Epithelial cell of prostate (primary cell): ENCODE measurements at places on chromosomes 5 and 9.

- DNase-seq = no peak
Observed at GRCh38 chr9:74499111-74499601, 2.0 kb downstream of the RORB start.

GRCh38 chr5:100479079-100479688 lies 56.0 kb upstream of the FAM174A start:
- peak; percentile 10 for DNase-seq

DNA sequence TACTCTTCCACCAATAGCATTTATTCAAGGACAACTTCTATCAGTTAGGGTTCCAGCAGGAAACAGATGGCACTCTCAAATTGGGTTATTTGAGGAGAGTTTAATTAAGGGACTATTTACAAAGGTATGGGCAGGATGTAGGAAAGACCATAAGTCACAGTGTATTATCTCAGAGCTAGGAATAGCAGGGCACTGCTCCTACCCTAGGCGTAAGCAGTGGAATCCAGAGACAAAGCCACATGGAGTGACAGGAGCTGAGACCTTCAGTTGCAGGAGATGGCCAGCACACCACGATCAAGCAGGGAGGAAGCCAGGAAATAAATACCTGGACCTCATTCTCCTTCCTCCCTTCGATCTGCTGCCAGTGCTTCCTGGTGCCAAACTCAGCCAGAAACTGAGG lies 274.9 kb upstream of the SLC30A5 start:
- DNase-seq = no peak

DNA sequence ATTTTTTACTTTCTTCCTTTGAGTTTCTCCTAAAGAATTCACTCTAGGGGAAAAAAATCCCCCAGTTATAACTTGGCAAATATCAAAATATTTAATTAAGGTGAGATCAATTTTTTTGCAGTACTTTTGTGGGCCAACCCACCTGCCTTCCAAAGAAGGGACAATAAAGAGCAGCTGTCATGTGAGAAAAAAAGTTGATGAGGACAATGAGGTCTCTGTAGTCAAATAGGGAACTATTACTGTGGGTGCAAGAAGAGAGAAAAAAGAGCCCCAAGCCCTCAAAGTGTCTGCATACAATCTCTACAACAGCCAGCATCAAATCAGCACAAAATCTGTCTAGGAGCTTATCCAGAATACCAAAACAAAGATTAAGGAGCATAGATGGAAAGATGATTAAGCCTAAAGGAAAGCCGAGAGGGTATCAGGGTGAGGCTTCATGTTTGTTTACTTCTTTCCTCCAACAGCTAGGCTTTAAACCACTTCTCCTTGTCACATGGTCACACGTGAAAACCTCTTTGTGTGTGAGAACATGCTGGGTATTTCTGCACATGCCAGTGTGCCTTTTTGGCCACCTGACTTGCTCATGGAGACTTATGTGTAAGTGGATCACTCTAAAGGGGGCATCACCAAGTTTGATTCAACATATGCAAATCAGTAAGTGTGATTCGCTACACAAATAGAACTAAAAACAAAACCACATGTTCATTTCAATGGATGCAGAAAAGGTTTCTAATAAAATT lies 19.2 kb upstream of the FYB1 start:
- no peak for DNase-seq

DNA sequence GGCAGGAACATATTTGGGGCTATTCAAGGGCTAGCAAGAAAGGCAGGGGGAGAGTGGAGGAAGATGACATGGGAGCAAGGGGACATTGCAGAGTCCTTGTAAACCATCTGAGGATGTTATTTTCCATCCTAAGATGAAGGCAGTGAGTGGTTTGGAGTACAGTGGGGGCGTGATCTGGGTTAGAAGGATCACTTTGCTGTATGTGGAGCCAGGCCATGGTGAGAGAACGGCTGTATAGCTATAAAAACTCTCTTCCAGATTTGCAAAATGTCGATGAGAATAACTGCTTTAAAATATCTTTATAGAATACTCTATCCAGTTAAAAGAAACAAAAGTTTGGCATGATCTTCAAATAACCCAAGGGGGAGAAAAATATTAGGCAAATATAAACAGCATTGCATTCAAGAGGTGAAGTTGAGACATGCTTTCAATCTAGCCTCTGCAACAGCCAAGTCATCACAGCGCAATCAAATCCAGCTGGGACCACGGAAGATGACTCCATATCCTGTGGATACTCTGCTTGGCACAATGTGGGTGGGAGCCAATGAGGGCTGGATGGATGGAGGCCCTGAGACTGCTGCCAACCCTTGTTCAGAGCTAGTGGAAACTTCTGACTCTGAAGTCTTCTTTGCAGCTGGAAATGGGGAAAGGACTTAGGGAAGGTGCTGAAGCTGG lies 111.5 kb upstream of the BASP1 start:
- DNase-seq = no peak

DNA sequence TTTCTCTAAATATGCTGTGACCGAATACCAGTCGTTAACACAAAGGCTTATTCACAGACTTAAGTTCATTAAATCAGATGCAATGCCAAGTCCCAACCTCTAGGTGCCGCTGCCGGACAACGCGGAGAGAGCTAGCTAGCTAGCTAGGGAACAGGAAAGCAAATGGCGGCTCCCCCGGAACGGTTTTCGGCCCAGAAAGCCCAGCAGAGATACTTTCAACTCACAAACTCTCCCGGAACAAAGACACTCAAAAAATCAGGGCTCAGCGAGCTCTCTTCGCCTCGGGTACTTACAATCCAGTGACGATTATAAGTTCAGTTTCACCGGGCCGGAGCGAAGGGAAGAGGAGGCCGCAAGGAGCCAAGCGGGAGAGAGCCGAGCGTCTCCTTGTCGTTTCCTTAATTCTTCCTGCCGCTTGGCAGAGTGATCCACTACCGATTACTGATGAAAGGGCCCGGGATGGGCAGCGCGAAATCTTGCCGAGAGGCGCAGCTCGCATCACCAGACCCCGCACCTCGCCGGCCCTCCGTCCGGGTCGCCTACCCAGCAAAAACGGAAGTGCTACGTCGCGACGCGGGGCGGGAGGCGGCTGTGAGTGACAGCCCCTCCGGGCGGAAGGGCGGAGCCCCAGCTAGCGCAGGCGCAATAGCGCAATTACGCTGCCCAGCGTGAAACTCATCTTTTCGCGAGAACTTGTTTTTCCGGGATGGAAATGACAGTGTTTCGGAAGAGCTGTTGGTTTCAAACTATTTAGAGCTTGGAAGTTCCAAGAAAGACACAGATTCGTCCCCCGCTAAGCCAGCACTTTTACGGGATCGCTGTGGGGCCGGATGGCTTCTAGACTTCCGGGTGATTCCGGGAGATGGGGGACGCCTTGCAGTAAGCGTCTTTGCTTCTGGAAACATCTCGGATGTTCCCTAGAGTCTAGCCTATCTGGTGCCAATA lies at the start of gene TAF7:
TSS of gene TAF7 (minus strand) at position 560 of the 945 bp plus-strand sequence. CDS start 740 bp downstream, outside the sequence.
- DNase-seq = peak; percentile 61

DNA sequence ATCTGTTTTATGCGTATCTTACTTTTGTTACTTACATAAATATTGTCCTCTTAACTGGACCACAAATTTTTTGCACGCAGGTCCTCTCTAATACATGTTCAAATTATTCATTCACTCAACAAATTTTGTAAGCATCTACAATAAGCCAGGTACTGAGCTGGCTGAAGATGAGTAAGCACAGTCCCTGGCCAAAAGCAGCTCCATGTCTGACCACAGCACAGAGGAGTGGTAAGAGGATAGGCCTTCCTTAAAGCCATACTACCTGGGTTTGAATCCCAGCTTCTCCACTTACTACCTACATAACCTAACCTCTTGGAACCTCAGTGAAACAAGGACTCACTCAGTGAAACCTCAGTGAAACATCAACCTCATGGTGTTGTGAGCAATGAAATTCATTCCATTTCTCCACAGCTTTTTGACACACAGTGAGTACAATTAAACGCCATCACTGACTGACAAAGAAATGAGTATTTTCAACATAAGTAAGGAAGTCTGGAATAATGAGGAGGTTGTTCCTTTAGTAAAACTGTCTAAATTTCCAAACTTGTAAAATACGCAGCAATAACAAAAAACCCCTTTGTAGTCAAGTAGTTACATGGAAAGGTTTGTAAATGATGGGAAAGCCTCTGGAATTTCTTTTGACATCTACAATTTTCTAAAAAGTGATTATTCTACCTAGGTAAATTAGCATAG lies 15.0 kb downstream of the PTAR1 start:
- peak; percentile 44 for DNase-seq

GRCh38 chr5:77869116-77869798 lies 93.1 kb upstream of the TBCA start:
- no peak for DNase-seq

DNA sequence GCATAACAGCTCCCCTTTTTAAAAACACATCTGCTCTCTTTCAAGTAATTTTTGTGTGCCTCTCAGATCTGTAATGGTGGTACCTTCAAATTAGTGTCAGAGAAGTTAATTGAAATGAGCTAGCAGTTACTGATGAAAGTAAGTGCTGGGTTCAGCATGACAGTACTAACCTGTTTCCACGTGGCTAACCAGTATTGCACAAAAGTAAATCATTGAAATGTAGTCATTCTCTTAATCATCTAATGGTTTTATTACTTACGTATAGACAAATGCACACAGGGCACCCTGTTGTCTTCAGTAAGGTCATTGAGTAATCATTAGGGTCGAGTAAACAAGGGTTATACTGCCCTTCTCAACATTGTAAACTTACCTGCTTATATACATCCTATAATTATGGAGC lies 157.8 kb upstream of the PRR16 start:
- peak; percentile 50 for DNase-seq

DNA sequence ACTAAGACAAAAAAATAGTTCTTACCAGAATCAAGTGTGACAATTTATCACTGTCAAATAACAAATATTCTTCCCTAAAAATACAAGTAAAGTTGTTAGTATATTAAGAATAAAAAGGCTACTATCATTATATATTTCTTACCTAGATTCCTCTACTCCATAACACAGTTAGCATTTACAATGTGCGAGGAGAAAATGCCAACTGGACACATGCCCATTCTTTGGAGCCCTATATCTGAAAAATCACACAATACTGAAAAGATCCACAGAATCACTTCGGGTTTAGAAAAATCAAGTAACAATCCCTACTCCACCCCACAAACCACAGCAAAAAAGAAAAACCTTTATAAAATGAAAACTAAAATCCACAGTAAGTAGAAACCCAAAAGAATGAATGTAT lies 70.9 kb downstream of the PKD2L2 start:
- DNase-seq = no peak

DNA sequence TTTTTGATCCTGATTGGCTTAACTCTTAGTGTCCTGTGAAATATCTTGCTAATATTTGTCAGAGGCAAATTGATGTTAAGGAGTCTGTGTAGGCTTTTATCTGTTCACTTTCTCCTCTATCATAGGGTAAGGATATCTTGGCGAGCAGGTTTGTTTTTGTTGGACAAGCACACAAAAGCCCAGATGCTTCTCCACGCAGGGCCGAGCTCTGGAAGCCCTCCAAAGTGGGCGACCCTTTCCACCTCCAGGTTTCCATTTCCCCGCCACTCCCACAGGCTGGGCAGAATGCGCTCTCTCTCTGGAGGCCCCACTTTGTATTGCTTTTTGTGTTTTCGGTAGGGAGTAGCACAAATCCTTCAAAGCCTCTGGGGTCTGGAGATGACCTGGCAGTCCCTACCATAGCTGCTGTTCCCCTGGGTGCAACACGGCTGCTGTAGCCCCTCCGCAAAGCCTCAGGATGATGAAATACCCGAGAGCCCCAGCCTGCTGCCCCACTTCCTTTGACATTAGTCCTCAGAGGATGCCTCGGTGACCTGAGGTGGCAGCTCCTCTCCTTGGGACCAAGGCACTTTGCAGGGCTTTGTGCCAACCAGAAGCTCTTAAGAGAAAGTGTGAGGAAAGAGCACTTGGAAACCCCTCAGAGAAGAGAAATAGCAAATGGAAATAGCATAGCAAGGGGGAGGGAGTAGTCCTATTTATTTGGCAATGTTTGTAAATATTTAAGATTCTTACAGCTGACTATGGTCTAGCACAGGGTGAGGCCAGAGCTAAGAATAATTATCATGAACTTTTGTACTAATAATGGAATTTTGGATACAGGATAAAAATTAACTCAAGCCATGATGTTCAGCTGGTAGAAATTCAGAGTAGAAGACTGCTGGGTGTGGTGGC lies 122.8 kb downstream of the ARHGEF28 start:
- no peak for DNase-seq

GRCh38 chr5:14895301-14895700 lies 23.7 kb upstream of the ANKH start:
- DNase-seq = no peak

GRCh38 chr9:6197330-6197729 lies 18.3 kb upstream of the IL33 start:
- DNase-seq = no peak

- DNase-seq = no peak
Observed at GRCh38 chr9:131589124-131589711, 43.9 kb downstream of the PRRT1B start.

DNA sequence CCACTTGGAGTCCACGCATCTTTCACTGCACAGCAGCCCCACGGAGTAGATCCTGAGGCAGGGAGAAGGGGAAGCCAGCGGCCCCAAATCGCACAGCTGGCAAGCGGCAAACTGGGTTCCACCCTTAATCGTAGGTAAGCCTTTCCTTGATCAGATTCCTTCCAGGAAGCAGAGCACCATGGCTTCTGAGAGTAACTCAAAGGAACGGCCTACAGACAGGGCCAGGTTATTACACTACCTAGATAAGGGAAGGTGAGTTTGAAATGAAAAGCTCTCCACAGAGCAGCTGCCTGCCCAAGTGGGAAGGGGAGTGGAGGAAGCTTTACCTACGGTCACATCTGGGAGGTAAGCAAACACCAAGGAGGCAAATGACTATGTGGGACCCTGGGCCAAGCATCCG lies 7.9 kb downstream of the DAP start:
- DNase-seq = no peak

DNA sequence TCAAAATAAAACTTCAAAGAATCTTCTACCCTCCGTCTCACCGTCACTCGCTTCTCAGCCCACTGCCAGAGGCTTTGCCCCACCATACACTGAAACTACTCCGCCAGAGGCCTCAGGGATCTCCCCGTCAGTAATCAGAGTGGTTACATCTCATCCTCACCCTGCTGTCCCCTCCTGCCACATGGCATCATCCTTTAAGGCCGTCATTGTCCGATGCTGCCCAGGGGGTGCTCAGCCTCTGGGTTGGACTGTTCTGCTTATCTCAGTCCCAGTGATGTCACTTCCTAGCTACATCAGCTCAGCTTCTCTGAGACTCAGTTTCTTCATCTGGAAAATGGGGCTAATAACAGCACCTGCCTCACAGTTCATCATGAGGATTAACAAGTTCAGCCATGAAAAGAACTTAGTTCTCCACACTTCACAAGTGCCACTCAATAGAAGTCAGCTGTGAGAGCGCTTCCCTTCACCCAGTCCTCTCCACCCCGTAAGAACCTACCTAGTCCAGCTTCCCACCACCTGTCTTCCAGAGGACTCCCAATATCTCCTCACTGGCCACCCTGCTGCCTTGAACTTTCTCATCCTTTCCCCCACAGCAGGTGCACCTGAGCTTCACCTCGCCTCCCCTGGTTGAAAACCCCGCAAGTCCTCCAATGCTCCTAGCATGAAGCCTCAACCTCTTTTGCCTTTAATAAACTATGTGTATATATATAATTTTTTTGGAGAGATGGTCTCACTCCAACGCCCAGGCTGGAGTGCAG lies 2.8 kb upstream of the IL3 start:
- no peak for DNase-seq
